Activated CD4-positive, alpha-beta memory T cell treated with anti-CD3 and anti-CD28 coated beads for 36 hours (primary cell): ENCODE measurements at places on chromosomes 6 and 20. TPM values are rescaled to one million over a fixed set of nuclear protein-coding genes. Genes with fewer than 3 reads are reported as not detected.

The MEP1A gene
- total RNA-seq: not detected

The RSPO3 gene
- not detected for total RNA-seq

The CPNE5 gene
- total RNA-seq: 1.5 TPM

The TMC2 gene
- total RNA-seq: not detected

The RNF182 gene
- total RNA-seq: not detected

The C2 gene
- total RNA-seq: 1.0 TPM

The NINL gene
- 3.9 TPM for total RNA-seq

The SLC22A16 gene
- not detected for total RNA-seq

The TXNDC5 gene
- 64.5 TPM for total RNA-seq

The ENPP1 gene
- 1.4 TPM for total RNA-seq

- DNase-seq: no peak
Observed at GRCh38 chr6:42860481-42860880, 18.9 kb upstream of the RPL7L1 start.

DNA sequence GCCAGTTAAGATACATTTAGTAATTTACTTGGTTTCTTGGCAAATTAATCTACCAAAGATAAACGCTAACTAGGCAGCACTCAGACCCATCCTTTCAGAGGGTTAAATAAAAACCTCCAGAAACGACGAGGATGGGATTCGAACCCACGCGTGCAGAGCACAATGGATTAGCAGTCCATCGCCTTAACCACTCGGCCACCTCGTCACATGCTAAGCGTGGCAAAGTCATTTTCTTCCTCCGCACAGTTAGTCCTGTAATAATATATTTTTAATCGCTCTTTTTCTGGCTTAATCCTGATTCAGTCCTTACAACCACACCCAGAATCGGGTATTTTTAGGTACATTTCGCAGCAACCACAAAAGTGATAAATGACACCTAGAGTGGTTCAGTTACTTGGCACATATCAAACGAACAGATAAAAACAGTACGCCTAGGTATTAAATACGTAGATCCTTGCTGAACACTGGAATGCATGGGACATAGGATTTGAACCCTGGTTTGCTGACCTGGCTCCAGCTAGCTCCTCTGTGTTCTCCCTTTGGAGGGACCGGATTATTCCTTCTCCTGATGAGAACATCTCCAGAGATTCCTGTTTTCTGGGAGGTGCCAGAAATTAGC is 71.6 kb downstream of the GPX5 start:
- DNase-seq: peak; percentile 57

GRCh38 chr20:60203451-60203850 is 245.2 kb downstream of the CDH26 start:
- no peak for DNase-seq

DNA sequence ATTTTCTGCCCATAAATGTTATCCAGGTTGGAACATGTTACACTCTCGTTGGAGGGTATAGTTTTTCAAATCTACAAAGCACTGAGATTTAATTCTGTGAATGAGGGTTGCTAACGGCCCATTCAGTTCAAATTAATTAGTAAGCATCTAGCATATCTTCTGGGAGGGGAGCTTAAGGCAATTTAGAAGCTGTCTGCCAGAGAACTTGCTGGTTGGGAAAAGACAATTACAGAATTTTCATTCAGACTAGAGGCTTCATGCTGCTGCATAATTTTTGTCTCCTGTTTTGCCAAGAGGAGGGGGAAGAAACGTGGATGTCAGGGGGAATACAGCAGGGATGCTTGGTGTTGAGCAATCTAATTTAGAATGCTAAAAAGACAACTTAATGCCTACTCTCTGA is 268.3 kb upstream of the FAM83B start:
- DNase-seq: no peak

- no peak for DNase-seq
Observed at GRCh38 chr20:57313230-57313629, 16.4 kb upstream of the SPO11 start.

GRCh38 chr20:21490105-21490504 is 23.8 kb downstream of the NKX2-2 start:
- no peak for DNase-seq

DNA sequence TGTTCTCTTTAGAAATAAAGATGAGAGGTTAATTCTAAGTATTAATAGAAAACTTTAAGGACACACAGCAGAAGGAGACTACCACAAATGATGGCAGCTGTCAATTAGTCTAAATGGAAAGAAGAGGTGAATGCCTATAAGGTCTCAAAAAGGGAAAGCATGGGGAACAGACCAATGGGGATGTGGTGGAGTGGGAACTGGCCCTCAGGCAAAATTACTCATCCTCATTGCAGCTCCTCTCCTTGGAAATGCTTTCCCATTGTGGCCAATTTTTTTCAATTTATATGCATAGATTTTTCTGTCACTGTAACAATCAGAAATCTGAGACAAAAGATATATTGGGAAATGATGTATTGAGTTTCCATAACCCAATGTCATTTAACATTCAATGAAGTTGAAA is 222.9 kb upstream of the DEFB112 start:
- DNase-seq: no peak

DNA sequence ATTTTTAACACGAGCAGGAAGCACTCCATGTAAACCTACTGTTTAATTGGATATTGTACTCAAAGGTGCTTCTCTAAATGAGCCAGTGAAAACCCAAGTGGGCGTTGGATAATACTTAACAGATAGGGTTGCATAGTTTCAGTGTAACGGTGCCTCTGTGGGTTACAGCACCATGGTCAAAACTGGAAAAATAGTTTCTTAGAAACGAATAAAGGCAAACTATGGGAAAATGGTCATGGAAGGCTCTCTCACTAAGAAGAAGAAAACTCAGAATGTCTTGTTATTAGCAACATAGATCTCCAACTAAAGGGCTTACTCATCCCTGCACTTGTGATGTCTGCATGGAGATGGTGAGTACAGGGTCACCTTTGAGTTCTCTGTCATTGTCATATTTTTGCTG is 59.1 kb upstream of the NEDD9 start:
- peak; percentile 50 for DNase-seq

GRCh38 chr6:44271914-44272313 is 1.7 kb downstream of the TMEM151B start:
- DNase-seq: no peak

DNA sequence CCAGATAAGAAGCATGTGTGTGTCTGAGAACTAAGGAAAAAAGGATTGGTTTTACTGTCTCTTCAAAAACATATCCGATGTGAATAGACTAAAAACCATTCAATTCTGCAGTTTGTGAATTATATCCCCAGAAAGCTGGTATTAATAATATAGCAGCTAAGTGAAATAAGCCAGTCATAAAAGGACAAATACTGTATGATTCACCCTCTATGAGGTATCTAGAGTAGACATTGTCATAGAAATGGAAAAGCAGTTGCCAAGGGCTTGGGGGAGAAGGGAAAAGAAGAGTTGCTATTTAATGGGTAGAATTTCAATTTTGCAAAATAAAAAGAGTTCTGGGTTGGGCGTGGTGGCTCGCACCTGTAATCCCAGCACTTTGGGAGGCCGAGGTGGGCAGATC is 137.5 kb downstream of the ATXN1 start:
- DNase-seq: no peak

DNA sequence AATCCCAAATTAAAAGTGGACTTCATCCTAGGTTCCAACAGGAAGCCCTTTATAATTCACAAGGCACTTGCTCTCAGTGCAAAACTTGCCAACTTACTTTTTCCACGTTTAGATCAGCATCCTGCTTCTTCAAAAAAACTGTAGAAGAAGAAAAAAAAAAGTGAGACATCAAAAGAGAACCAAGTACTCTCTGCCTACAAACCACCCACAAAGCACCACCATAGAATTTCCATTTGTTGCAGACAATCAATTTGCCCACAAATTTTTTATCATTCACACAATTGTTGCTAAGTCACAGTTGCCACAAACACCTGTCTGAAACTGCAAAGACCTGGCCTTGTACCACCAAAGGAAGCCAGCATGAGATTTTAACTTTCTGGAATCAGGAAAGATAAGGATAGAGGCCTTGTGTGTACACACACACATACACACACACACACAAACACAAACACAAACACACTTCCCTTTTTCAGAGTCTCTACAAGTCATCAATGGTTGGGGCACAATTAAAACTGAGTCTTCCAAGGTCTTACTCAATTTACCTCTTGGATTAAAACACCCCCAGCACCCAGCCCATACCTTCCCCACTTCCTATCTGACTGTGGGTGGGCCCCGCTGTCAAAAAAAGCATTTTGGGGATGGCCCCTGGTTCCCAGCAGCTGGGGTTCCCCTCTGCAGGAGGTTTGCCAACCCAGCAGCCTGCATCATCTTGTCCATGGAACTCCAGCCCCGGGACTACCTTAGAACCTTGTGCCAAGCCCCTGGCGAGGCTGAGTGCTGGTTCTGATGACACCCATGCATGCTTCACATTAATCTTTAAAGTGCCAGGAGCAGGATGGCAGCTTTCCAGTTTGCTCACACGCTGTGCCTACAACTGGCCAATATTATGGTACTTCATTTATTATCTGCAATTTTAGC is 26.5 kb downstream of the FYN start:
- peak; percentile 62 for DNase-seq

GRCh38 chr6:53281518-53282215 is 67.1 kb downstream of the ELOVL5 start:
- DNase-seq: no peak
